ENCODE measurements at places on chromosomes 7 and 10.

DNA sequence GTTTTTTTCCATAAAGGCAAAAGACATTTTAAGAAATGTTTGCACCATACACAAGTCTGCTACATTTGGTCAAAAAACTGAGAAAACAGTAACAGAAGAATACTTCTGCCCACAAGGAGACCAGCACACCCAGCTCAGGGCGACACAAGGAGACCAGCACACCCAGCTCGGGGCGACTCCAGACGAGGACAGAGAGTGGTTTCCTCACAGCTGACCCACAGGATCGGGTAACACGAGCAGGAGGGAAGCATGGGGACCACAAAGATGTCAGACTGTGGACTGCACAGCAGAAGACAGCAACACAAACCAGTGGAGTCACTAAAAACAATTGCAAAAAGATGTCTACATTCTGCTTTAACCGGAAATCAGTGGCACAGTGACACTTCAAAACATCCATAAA is 237.6 kb downstream of the DIP2C start:
- no peak for ATAC-seq

DNA sequence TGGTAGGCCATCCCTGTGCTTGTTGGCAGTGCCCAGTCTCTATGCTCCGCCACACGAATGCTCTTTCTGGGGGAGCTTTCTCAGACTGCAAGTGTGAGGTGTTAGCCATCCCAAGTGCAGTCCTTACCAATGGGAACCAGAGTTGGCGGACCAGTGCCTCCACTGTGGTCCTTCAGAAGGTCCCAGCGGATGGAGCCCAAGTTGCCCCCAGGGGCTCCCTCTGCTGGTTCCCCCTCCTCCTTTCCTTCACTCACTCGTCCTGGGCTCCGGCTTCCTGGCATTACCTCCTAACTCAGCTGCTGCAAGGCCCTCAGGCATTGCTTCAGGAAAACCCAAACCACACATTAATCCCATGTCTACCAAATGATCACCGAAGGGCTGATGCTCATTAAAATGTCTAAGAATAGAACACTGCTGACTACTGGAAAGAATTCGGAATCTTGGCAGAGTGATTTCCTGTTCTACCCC is 139.8 kb downstream of the CUBN start:
- peak; percentile 15 for ATAC-seq

GRCh38 chr7:73351447-73352167 is 23.6 kb downstream of the FKBP6 start:
- ATAC-seq: no peak

DNA sequence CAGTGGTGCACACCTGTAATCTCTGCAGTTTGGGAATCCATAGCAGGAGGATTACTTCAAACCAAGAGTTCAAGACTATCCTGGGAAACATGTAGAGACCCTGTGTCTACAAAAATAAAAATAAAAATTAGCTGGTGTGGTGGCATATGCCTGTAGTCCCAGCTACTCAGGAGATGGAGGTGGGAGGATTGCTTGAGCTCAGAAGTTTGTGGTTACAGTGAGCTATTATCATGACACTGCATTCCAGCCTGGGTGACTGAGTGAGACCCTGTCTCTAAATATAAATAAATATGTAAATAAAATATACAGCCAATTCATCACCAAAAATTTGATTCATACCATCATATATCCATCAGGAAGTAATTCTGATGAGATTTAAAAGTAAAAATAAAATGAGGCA is 60.9 kb downstream of the ANKRD7 start:
- ATAC-seq: no peak

- no peak for ATAC-seq
Observed at GRCh38 chr10:71324743-71325142, 5.7 kb downstream of the SLC29A3 start.

GRCh38 chr7:6092953-6093354 is 61.8 kb downstream of the ANKRD61 start:
- ATAC-seq: peak; percentile 52

GRCh38 chr7:28955718-28956607 is 2.2 kb downstream of the TRIL start:
- peak; percentile 43 for ATAC-seq

DNA sequence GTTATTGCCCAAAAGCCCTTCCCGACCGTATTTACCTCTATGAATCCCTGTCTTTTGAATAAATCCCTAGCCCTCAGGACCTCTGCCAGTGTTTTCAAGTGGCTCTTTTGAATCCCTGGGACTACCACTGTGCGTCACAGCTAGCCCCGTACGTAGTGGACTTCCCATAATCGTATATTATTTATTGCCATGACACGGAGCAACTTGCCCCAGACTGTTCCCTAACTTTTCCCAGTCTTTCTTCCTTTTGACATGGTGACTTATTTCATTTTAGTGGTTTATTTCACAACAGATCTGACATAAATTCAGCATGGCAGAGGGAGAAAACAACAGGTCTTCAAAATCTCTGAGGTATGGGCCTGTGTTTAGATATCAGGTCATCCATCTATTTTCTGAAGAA is 318.6 kb upstream of the KLF6 start:
- ATAC-seq: peak; percentile 51

- ATAC-seq: peak; percentile 96
Observed at GRCh38 chr10:86635402-86635801, 18.9 kb upstream of the OPN4 start.

Measured in SK-N-SH treated with all-trans-retinoic acid at 6 μM for 48 hours (cell line).